ENCODE measurements at places on chromosomes 5 and 9.

GRCh38 chr9:109506097-109506712 is 8.1 kb upstream of the PTPN3 start:
- DNase-seq, result no peak

- DNase-seq, result no peak
These were observed 939.7 kb downstream of the NR2F1-AS1 start for GRCh38 chr5:92641031-92641962.

DNA sequence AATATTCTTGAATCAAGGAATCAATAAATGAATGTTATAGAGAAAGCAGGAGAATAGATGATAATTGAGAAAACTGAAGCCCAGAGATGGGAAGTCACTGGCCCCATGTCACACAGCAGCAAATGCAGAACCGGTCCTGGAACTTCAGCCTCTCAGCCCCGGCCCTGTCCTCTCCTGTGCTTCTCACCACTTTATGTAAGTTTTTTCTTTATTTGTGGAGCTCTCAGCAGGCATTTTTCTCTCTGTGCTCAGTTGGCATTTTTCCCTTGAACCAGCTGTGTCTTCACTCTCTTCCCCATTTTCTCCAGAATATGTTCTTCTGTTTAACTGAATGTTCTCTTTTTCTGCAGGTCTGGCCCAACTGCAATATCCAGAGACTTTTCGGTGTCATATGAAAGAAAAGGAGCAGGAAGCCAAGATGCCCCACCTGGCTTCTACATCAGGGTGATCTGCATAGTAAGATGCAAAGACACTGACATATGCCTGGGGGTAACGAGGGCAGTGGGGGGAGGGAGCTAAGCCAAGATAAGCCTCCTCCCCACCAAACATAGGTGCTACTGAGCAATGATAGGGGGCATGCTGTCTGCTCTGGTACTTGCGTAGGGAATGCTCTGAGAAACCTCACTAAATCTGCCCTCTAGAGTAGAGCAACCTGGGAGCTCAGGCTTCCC is 12.8 kb upstream of the LCP2 start:
- no peak for DNase-seq

DNA sequence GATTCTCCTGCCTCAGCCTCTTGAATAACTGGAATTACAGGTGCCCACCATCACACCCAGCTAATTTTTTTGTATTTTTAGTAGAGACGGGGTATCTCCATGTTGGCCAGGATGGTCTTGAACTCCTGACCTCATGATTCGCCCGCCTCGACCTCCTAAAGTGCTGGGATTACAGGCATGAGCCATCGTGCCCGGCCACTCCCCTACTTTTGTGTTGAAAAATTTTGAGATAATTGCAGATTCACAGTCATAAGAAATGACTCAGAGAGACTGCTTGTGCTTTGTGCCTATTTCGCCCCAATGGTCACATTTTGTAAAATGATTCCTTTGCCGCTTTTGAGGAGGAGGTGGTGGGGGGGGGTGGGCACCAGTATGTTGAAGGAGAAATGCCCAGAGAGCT is 48.1 kb upstream of the SH3PXD2B start:
- DNase-seq, result no peak

- no peak for DNase-seq
These were observed 320.2 kb downstream of the CTNND2 start for GRCh38 chr5:11584017-11584416.

- DNase-seq, result peak; percentile 57
These were observed 552 bp downstream of the TMEM141 start for GRCh38 chr9:136791516-136792276.

GRCh38 chr5:1670351-1670750 is 129.3 kb downstream of the MRPL36 start:
- DNase-seq, result peak; percentile 65

DNA sequence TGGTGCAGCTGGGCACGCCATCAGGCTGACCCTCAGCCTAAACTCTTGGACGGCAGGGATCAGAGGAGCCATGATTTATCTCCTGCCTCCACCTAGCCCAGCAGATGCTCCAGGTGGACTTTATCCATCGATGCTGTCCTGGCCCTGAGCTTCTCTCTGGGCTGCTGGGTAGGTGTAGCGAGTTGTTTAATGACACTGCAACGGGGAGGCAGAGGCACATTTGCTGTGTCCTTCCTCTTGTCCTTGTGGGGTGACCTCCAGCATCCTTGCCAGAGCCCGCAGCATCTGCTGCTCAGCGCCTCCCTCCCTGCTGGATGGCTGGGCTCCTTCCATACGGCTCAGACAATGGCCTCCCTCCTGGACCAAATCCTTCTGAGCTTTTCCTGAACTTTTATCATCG is 103.1 kb upstream of the IRX4 start:
- DNase-seq, result no peak
